ENCODE measurements at places on chromosomes 4 and X. TPM values are rescaled to one million over a fixed set of nuclear protein-coding genes. Genes with fewer than 3 reads are reported as not detected.
A peak's percentile ranks its signal among the peaks of the same experiment; 100 is the strongest.

Gene ENPEP
- total RNA-seq: 6.0 TPM

Gene TLR6
- 0.22 TPM for total RNA-seq

DNA sequence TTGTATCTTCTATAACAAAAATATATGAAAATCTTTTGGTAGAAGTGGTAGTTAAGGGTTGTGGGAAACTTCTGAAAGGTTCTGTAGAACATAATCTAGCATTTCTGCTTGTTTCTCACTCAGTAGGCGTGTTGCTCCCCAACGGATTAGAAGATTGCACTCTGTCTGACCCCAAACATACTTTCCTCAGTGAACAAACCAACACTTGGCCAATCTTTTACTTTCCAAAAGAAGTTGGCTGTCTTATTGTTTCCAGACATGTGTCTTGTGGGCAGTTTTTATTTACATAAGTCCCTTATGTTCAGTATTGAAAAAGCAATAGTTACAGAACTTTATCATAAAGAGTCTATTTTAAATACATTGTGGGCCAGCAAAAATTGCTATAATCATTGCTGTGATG, 312.8 kb upstream of the EPHA5 start:
- no peak for DNase-seq

DNA sequence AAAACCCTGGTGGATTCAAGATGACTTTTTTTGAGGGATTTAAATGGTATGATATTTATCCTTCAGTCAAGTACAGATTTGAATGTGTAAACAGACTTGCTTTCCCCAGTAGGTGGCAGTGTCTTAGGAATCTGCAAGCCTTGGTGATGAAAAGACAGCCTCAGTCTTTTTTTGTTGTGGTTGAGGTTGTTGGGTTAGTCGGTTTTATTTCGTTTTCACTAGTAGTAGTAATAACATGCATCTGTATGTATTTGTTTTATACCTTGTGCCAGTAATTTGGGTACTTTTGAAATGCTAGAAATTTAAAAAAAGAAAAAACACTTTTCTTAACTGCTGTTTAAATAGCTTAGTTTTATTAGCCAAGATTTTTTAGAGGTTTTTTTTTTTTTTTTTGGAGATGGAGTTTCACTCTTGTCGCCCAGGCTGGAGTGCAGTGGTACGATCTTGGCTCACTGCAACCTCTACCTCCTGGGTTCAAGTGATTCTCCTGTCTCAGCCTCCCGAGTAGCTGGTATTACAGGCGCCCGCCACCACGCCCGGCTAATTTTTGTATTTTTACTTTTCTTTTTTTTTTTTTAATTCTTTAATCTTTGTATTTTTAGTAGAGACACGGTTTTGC, 39.2 kb downstream of the COPS4 start:
- peak; percentile 27 for DNase-seq

DNA sequence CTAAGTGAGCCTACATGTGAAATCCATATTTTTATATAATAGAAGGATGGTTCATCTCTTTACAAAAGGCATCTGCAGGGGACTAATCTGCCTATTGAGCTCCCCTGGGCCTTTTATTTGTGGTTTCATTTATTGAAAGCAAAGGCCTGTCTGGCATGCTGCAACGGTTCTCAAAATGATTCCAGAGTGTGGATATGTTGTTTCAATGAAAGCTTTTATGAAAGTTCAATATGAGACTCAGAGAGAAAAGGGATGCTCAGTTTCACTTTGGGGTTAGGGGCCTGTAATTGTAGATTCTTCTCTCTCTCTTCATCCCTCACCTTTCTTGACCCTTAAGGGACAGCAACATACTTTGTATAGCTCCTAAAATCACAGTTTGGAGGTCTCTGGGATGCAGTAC, 204.2 kb upstream of the CASK start:
- DNase-seq: no peak

DNA sequence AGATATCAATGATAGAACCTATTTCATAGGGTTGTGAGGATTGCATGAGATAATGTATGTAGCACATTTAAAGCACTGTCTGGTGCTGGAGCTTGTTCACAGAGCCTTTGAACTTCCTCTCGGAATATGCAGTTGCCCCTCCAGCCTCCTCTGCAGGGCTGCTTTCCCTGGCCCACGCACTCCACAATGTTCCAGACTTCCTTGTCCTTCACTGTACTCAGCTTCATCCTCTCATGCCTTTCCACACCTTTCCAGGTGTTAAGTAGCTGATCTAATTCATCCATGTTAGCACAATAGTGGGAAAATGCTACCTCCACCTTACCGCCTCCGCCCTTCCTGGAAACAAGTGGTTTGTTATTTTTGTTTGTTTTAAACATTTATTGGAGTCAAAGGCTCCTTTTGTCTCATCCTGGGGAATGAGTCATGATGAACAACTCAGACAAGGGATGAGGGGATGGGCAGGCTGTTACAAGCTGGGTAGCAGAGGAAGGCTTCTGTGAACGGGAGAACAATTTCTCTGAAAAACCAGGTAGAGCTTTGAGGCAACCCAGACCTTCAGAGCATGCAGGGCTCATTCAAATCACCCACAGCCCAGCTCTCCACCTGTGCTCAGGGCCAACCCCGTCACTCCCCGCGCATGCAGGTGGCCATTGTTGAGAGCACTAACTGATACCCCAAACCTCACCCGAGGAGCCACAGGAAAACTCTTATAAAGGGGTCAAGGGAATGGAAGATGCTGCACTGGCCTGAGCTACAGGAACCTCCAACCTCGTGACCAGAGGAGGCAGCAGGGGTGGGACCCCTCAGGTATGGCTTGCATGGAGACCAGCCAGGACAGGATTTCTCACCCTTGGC, 84.9 kb upstream of the TBL1X start:
- DNase-seq: no peak
